Endothelial cell of umbilical vein (primary cell): ENCODE measurements at places on chromosomes 1 and 21.
A peak's percentile ranks its signal among the peaks of the same experiment; 100 is the strongest.

DNA sequence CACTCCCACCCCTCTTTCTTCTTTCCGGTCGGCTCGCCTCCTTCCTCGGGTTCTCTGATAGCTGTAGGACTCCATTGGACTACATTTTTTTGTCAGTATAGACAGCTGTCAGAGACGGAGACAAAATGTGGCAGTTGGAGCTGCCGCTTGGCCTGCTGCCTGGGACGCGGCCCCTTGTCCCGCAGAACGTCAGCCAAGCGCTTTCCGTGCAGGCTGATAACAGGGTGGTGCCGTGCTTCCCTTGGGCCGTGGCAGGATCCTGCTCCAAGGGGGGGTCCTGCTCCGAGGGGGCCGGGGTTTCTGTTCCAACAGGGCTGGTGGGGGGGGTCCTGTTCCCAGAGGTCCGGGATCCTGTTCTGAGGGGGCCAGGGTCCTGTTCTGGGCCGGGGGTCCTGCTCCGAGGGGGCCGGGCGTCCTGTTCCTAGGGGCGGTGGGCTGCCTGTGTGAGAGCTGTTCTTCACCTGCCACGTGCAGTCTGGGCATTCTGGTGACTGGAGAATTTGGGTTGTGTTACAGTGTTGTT is 4.9 kb downstream of the SKI start:
- peak overlapping the region; percentile 42 for H3K4me3 ChIP-seq
- DNase-seq, result peak; percentile 25
- H3K27ac ChIP-seq, result peak overlapping the region; percentile 46
- H3K4me1 ChIP-seq, result peaks cover 40% of the 10 kb centered on the region
- H3K36me3 ChIP-seq, result peaks cover 3% of the 10 kb centered on the region
- no peaks in the 10 kb centered on the region for H3K27me3 ChIP-seq

DNA sequence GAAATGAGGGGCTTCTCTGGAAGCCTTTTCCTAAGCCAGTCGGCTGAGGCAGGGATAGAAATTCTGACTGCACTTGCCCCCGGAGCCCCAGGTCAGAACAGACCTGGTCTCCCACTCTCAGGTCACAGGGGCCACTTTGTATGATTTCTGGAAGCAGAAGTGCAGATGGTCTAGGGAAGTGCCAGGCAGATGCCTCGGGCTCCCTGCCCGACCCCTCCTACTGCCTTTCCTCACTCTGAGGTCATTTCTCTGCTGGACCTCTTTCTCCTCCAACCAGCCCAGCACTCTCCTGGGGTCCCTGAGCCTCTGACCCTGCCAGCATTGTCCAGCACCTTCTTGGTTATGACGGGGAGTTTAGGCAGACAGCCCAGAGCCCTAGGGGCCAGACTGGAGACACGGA is 8.7 kb downstream of the RUNX3 start:
- peaks cover 19% of the 10 kb centered on the region for H3K27me3 ChIP-seq
- no peak overlapping the region for H3K4me3 ChIP-seq
- DNase-seq, result no peak
- no peaks in the 10 kb centered on the region for H3K36me3 ChIP-seq
- H3K27ac ChIP-seq, result no peak overlapping the region

DNA sequence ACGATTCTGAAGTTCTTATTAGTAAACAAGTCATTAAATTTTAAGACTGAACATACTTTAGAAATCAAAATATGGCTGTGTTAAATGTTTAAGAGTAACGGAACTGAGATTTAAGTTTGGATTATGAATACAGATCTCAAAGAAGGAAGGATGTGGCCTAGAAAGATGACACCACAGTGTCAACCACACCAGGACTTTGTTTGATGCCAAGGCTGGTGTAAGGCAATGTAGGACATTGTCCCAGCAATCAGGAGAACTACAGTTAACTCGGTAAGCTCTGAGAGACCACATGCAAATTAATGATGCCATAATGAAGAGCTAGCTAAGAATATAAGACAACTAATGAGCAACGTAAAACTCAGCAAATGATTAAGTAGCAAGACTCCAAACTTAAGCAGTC is 932.9 kb downstream of the ADGRL2 start:
- H3K4me3 ChIP-seq, result no peak overlapping the region
- H3K27ac ChIP-seq, result no peak overlapping the region
- no peaks in the 10 kb centered on the region for H3K27me3 ChIP-seq
- H3K36me3 ChIP-seq, result no peaks in the 10 kb centered on the region
- no peak for DNase-seq

- no peak for DNase-seq
- no peaks in the 10 kb centered on the region for H3K36me3 ChIP-seq
These were observed 53.6 kb downstream of the FGGY start for GRCh38 chr1:59350521-59350920.

- no peaks in the 10 kb centered on the region for H3K36me3 ChIP-seq
- H3K27me3 ChIP-seq, result no peaks in the 10 kb centered on the region
- DNase-seq, result no peak
- no peak overlapping the region for H3K27ac ChIP-seq
These were observed 139.2 kb downstream of the SEC16B start for GRCh38 chr1:177830531-177831135.
